ENCODE measurements at places on chromosomes 11 and 22.

DNA sequence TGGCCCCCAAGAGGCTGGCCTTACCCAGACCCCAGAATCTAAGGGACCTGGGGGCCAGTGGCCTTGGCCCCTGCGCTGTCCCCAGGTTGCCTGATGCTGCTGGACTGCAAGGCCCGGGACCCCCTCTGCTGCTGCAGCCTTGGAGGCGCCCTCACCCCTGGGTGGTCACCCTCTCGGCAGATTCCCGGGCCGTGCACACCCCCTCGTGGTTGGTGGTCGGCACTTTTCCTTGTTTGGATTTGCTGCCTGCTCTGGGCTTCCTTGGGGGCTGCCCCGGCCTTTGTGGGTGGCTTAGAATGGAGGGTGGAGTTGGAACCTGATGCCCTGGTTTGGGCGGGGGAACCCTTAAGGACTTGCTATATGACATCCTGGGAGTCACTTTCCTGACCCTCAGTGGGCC, 5.3 kb downstream of the RIN1 start:
- no peak for DNase-seq

- no peak for DNase-seq
Measured at GRCh38 chr11:75518771-75519653, 6.7 kb downstream of the GDPD5 start.

DNA sequence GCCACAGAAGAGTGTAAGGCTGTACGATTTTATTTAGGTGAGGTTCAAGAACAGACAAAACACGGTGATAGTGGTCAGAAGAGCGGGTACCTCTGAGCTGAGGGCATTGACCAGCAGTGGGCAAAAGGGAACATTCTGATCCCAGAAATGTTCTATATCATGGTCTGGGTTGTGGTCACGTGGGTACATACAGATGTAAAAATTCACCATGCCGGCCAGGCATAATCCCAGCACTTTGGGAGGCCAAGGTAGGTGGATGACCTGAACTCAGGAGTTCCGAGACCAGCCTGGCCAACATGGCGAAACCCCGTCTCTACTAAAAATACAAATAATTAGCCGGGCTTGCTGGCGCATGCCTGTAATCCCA, 31.1 kb upstream of the GCAT start:
- DNase-seq = no peak

- DNase-seq = no peak
Measured at GRCh38 chr22:49291781-49292180, 535.9 kb downstream of the BRD1 start.

DNA sequence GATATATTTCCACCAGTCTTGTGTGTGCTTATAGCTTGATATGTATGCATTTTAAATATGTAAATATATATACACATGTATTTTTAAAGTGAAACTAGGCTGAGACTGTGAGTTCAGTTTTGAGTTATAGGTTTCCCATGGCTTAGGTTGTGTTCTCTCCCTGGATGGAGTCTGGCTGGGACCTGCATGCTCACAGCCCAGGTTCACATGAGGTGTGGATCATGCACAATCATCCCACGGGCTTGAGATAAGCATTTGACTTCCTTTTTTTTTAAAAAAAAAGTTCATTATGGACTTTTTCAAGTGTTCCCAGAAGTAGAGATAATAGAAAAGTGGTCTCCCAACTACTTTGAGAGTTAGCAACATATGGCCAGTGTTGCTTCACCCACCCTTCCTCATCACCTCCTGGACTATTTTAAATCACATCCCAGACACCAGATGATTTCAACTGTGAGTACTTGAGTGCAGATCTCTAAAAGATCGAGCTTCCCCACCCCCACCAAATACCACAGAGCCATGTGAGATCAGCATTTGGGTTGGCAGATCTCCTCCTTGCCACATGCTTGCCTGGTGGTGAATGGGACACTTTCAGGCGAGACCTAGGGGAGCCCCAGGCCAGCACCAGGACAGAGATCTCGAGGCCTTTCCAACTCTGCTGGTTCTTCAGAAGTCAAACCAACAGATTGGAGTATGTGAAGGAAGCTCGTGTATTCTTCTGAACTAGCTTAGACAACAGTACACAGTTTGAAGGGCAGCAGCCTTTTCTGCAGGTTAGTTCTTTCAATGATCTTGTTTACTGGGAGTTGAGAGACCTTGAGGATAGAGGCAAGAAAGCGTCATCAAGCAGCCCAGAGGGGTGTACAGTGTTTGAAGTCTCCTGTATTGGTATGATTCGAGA, 15.9 kb downstream of the MED15 start:
- DNase-seq = no peak

GRCh38 chr11:125376117-125376516, 119.9 kb downstream of the FEZ1 start:
- DNase-seq = no peak

DNA sequence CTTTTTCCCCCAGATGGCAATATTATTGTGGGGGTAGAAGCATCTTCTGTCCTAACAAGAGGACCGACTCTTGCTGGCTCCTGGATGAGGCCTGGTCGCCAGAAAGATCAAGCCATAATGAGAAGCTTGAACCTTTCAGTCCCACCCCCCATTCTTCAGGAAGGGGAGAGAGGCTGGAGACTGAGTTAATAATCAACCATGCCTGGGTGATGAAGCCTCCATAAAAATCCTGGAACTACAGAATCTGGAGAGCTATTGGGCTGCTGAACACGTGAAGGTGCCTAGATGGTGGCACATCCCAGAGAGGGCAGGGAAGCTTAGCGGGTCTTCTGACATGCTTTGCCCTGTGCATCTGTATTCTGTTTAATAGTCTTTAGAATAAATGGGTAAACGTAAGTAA, 16.3 kb downstream of the AP5B1 start:
- no peak for DNase-seq

- no peak for DNase-seq
Measured at GRCh38 chr11:23398052-23398451, 537.8 kb upstream of the CCDC179 start.

DNA sequence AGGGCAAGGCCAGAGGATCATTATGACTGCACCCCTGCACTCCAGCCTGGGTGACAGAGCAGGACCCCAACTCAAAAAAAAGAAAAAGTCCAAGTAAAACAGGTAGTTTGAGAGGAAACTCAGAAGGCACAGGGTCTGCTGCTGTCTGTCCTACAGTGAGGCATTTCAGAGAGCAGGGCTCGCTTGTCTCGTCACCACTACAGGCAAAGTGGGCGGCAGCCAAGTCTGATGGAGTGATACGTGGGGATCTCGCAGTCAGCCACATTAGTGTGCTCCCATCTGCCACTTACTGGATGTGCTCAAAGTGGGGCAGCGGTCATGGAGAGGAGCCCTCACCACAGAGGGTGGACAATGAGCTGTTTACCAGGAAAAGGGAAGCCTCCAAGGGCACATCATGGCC, 42.1 kb downstream of the PI4KA start:
- no peak for DNase-seq

GRCh38 chr22:19909350-19910179, 32.0 kb upstream of the COMT start:
- DNase-seq = peak; percentile 68

GRCh38 chr22:20424568-20424931, 13.1 kb downstream of the SCARF2 start:
- DNase-seq = no peak

DNA sequence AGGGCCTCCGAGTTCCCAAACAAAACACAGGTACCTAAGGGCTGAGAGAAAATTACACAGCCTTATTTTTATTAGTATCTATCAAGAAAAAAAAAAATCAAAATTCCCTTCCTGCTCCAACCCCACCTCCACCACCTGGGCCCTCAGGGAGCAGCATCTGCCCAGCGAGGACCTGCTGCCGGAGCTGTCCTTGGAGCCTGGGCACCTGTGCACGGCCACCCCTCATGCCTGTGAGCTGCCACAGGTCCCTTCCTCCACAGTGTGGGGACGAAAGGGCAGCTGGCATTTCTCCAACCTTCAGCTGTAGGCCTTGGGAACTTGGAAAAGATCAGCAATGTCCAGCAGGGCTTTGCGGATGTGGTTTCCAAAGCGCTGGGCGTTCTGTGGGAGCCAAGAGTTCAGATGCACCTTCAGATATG, 6.3 kb upstream of the SYCE3 start:
- DNase-seq = no peak

DNA sequence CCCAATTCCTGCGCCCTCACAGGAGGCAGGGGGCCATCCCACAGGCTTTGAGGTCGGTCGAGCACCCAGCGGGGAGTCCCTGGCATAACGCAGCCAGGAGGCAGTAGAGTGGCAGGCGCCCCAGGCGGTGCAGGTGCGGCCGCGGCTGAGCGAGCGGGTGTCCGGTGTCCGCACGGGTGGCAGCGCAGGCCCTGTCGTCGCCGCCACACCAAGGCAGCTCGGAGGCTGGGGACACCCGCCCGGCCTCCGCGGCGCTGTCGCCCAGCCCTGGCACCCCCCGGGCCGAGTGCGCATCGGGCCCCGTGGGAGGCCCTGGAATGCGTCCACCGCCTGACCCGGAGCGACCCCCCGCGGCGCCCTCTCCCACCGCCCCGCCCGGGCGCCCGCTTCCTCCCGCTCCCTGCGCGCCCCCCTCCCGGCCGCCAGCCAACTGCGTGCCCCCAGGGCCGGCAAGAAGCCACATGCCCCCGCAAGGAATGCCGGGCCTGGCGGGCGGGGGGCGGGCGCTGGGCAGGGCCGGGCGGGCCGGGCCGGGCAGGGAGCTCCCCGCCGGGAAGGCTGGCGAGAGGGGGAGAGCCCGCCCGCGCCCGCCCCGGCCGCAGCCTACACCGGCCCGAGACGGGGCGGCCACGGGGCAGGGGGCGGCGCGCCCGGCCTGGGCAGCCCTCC, 33.9 kb downstream of the PRDM11 start:
- DNase-seq = peak; percentile 60
